ENCODE measurements at places on chromosomes 12 and 14. TPM values are rescaled to one million over a fixed set of nuclear protein-coding genes. Genes with fewer than 3 reads are reported as not detected.

Gene KRT80
- polyA plus RNA-seq: 14.9 TPM

DNA sequence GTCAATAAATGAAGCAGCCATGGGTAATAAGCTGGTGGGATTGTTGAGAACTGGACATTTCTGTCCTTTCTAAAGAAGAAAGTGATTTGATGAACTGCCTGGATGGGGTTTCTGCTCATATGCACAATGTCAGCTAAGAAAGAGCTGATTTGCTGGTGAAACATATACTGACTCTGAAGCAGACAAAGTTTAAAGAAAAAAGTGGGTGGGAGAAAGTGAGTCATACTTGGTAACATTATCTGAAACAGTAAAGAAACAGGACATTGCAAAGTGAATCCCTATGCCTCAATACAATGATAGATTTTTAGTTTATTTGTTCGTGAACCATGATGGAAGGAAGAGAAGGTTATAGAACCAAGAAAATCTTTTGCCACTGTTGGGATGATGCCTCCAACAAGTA lies 95.6 kb upstream of the DNM1L start:
- no peak for DNase-seq

- no peak for DNase-seq
These were observed 820.5 kb upstream of the SEL1L start for GRCh38 chr14:82354126-82354525.

DNA sequence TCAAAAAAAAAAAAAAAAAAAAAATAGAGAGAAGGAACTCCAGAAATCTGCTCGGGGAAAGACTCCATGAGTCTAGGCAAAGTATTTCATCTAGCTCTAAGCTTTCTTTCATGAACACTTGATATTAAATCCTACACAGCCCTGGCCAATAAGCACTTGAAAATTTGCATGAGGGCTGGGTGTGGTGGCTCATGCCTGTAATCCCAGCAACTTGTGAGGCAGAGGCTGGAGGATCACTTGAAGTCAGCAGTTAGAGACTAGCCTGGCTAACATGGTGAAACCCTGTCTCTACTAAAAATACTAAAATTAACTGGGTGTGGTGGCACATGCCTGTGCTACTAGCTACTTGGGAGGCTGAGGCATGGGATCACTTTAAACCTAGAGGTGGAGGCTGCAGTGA lies 13.1 kb upstream of the METAP2 start:
- no peak for DNase-seq

GRCh38 chr12:107537464-107538119 lies 148.0 kb upstream of the PWP1 start:
- DNase-seq: no peak

Gene LRP1-AS
- not detected for polyA plus RNA-seq

Gene RD3L
- polyA plus RNA-seq: not detected

DNA sequence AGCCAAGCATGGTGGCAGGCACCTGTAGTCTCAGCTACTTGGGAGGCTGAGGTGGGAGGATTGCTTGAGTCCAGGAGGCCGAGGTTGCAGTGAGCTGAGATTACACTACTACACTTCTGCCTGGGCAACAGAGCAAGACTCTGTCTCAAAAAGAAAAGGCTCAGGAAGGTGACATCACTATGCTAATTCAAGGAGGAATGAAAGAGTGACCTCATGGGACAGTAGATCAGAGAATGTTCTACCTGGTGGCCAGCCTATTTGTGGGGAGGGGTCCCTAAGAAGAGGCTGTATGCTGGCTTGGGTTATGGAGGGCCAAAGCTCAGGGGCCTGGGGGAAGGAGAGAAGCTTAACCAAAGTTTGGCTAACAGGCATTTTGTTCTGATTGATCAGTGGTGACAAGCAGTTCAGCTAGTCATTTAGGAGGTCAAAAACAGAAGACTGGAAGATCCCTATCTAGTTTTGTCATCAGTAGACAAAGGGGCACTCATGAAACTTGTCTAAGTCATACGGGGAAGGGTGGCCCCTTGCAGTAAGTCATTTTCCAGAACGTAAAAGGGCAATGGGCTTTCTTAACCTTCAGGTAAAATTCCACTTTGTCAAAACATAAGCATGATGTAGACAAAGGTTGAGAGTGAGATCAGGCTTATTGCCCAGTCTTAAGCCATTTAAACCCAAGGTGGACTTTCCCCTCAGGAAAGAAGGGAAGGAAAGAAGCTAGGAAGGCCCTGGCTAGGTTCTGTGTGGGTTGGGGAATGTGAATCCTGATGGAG lies 60.8 kb upstream of the EEA1 start:
- no peak for DNase-seq

DNA sequence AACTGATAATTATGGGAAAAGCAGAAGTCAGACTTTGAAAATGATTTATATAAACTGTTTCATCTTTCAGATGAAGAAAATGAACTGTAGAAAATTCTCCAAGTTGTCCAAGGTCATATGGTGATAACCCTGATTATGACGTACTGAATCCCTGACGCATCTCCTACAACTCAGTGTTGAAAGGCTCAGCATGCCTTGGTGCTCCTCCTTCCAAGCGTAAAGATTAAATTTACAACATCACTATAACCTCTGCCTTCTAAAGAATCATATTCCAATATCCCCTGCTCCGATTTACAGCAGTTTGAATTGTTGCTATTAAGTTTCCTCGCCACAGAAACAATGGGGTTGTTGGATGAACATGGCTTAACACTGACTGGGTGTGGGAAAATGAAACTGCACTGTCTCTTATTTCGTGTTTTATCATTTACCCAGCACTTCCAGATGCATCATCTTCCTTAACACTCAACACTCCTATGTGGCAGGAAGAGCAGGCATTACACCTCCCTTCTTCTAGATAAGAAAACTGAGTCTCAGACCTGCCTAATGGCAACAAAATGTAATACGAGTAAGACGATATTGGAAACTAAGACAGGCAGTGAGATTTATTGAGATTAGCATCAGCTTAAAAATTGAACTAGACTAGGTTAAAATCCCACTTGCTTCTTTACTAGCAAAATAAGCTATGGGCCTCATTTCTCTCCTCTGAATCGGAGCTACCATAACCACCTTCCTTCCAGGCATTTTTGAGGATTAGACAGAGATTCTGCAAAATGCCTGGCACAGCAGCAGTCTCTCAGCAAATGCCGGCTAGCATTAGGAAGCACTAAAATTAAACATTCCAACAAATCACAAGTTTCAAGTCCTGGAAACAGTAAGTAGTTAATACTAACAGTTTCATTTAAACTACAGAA lies 74.2 kb downstream of the PPM1H start:
- DNase-seq: no peak

DNA sequence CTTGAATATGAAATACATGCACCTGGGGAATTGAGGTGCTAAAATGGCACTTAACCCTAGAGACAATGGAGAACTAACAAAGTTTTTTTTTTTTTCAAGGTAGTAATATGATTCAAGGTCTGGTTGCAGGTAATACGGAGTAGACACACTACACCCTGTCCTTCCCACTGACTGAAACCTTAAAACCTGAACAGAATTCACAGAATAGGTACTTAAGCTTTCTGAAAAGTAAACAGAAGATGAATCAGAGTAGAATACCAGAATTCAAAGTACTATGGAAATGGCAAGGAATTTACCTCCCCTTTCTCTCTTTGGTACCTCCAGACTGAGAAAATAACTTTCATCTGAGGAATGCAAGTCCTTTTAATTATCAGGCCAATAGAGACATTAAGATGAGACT lies 87.2 kb downstream of the PAPLN start:
- DNase-seq: no peak

DNA sequence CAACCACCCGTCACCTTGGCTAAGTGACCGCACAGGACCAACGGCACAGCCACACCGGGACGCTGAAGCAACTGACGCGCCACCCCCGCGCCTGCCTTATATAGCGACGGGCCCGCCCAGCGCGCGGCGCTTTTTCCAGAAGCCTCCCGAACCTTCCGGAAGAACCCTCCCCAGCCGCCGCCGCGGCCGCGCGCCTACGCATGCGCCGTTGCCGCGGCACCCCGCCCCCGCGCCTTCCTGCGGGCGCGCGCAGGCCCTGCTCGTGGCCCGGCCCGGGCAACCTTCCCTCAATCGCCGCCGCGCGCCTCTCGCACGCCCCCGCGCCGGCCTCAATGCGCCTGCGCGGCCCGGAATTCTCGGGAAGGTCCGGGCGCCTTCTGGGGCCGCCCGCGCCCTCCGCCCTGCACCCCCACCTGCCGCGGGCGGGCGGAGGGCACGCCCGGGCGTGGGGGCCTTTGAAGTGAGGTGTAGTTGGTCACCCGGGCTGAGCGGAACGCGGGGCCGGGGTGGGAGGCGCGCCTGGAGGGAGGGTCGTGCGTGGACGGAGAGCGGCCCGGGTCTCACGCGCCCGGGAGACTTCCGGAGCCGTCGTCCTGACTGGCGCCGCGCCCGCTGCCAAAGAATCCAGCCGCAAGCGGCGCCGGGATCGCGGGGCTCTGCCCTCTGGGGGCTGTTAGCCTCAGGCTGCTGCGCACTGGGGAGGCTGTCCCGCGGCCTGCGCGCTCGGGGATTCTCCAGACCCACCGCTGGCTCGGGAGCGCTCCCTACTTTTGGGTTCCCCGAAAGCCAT lies at the start of gene HSP90AA1:
TSS of gene HSP90AA1 (minus strand) at position 73 of the 790 bp plus-strand sequence. CDS start 666 bp downstream, outside the sequence.
- peak; percentile 99 for DNase-seq

DNA sequence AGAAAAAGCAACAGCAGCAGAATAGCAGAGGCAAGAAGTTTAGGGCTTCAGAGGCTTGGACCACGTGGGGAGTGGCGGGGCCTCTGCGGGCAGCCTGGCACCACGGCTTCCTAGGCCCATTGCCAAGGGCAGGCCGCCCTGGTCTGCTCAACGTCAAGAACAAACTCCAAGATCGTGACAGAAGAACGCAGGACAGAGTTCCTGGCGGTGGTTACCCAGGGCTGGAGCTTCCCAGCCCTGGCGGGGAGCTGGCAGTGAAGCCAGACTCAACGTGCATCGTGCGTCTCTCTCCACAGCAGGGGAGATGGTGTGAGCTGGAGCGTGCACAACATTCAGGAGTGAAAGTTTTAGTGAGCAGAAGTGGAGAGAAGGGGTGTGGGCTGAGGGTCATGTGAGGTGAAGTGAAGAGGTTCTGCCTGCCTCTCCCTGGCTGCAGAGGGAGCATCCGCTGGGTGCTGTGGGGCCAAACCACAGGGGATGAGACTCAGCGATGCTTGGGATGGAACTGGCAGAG lies 13.9 kb upstream of the CACNA2D4 start:
- peak; percentile 86 for DNase-seq

Gene MAP3K12
- polyA plus RNA-seq: 80.9 TPM

GRCh38 chr12:81683881-81684280 lies 75.3 kb downstream of the PPFIA2 start:
- no peak for DNase-seq

DNA sequence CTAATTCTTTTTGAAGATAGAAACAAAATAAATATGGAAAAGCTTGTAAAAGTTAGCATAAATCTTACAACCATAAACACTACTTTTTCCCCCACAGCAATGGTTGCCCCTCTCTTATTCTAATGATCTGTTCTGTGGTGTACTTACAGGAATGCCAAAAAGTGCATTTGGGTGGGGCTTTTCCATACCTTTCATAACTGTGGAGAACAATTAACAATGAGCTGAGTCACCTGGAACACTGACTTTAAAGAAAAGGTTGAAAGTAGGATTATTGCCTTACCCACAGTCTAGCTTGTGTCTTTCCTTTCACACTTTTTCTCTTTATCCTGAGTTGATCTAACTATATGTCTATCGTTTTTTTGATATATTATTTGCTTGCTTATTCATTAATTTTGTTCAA lies 86.9 kb downstream of the TPH2 start:
- no peak for DNase-seq

GRCh38 chr14:102568115-102568614 lies 24.3 kb upstream of the RCOR1 start:
- no peak for DNase-seq

Gene SRSF5
- 324 TPM for polyA plus RNA-seq

Gene VWF
- polyA plus RNA-seq: 0.12 TPM

Gene PROX2
- polyA plus RNA-seq: not detected

Gene EXD2
- polyA plus RNA-seq: 15.1 TPM

Gene GOLGA5
- 29.1 TPM for polyA plus RNA-seq

GRCh38 chr12:48680861-48681260 lies 1.2 kb downstream of the KANSL2 start:
- no peak for DNase-seq

Gene CRIP1
- 0.72 TPM for polyA plus RNA-seq

Gene STYK1
- polyA plus RNA-seq: not detected

GRCh38 chr14:32430326-32430725 lies 101.2 kb downstream of the AKAP6 start:
- DNase-seq: no peak

GRCh38 chr14:39568809-39569538 lies 136.7 kb upstream of the FBXO33 start:
- no peak for DNase-seq

DNA sequence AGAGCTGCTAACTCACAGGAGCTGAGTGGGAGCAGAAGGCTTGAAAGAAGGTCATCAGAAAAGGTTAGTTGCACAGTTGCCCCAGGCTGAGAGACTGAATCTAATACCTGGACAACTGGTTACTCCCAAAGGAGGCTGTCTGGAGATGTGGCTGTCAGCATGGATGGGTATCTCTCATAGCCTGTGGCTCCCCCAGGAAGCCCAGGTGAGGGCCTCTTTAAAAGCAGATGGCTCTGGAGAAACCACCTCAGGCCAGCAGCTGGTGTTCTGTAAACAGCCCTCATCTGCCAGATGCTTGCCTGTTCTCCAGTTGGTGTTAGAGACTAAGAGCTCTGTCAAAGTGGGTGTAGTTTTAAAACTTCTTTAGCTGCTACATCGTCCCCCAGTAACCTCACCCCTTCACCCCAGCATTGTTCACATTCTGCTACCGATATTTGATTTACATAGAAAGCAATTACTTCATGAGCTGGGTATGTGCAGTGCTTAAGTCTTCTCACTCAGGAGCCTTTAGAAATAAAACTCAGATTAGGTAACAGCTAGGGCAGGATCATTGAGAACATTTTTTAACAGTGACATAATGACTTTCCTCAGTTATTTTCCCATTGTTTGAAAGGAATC lies 25.8 kb downstream of the DACT1 start:
- peak; percentile 24 for DNase-seq

Gene SUOX
- 23.2 TPM for polyA plus RNA-seq

DNA sequence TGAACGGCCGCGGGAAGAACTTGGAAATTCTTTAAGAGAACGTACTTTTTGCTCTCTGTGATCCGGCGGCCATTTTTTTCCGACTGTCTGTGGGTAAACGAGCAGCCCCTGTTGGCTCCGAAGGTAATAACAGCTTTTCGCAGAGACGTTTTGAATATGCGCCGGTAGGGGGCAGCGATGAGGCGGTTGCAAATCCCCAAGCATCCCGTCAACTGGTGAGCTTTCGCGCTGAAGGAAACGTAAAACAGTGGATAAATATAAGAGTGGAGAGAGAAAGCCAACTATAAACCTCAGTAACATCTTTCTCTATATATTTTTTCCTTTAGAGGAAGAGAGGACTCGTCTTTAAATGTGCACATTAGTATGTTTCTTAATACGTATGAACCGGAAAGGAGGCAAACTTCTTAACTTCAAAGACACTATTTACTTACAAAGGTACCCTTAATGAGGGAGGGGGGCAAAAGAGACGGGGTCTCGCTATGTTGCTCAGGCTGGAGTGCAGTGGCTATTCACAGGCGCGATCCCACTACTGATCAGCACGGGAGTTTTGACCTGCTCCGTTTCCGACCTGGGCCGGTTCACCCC lies 9.6 kb upstream of the NEMF start:
- peak; percentile 58 for DNase-seq

GRCh38 chr14:20711685-20712084 lies 23.1 kb downstream of the ANG start:
- DNase-seq: no peak
